Sigmoid colon (tissue), 7 donors: ENCODE measurements at places on chromosomes 4 and X. TPM values are rescaled to one million over a fixed set of nuclear protein-coding genes. Genes with fewer than 3 reads are reported as not detected.
A peak's percentile ranks its signal among the peaks of the same experiment; 100 is the strongest.

DNA sequence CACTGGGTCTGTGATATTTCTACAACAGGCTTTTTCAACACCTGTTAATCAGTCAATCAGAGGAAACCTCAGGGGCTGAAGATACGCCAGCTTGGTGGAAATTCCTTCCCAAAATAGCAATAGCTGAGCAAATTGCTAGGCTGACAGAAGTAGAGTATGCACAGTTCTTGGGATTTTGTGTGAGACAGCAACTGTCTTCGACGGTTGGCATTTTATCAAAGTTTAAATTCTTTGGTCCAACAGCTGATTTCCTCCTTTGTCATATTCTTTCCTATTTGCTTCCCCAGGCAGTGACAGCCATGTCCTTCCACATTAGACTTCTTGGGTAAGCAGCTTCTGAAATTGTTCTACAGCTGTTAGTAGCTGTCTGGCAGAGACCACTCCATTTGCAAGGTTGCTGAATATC lies 8.0 kb upstream of the PALLD start:
- DNase-seq: no peak

DNA sequence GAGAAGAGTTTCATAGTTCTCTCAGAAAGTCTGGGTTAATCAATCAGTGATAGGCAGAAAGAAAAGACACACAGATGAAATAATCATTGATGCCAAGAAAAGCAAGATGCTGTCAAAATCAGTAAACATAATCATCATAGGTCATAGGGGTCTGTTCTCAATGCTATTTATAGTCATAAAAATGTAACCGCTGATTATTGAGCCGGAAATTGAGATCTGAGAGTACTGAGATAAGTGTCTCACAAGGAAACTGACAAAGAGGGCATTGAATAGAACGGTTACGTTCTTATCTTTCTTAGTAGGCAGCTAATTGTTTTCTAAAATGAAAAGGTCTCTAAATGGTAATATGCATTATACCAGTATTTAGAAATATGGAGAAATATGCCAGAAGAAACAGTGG lies 1686.1 kb upstream of the AGA start:
- no peak for DNase-seq

GRCh38 chrX:17375637-17376430 lies 834 bp downstream of the NHS start:
- peak; percentile 67 for DNase-seq

GRCh38 chr4:41638866-41639265 lies 100.9 kb downstream of the LIMCH1 start:
- no peak for DNase-seq

DNA sequence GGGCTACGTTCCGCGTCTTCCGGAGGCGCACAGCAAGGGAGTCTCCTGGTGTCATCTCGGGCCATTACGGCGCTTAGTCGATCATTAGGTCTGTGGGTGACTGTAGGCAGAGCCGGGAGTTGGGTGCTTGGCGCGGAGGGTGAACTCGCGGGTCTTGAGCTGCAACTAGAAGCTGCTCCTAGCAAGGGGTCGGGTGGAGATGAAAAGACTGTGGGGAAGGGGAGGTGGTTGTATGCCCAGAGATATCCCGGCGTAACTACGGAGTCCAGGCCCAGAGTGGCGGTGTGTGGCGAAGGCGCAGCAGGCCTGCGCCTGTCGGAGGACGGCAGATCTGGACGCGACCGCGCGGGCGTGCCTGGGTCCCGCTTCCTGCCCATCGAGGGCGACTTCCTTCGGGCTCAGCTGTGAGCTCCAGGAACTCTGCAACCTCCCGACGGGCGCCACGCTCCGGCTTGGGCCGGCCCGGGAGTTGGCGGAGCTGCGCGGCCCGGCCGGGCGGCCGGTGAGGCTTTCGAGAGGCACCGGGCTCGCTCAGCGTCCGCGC lies 2.7 kb upstream of the NKX3-2 start:
- DNase-seq: peak; percentile 82

- no peak for DNase-seq
Observed at GRCh38 chr4:31598639-31599038, 878.5 kb downstream of the PCDH7 start.

DNA sequence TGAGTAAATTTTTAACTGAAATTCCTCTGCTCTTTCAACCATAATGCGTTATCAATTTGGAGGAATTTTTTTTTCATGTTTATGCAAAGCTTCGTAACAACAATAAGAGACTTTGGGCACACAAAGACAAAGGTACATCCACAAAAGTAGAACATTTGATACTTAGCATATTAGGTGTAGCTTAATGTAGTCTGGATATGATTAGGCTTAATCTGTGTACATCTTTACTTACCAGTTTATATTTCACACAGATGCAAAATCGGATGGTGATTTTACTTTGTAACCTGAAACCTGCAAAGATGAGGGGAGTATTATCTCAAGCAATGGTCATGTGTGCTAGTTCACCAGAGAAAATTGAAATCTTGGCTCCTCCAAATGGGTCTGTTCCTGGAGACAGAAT lies 20.3 kb downstream of the AIMP1 start:
- no peak for DNase-seq

DNA sequence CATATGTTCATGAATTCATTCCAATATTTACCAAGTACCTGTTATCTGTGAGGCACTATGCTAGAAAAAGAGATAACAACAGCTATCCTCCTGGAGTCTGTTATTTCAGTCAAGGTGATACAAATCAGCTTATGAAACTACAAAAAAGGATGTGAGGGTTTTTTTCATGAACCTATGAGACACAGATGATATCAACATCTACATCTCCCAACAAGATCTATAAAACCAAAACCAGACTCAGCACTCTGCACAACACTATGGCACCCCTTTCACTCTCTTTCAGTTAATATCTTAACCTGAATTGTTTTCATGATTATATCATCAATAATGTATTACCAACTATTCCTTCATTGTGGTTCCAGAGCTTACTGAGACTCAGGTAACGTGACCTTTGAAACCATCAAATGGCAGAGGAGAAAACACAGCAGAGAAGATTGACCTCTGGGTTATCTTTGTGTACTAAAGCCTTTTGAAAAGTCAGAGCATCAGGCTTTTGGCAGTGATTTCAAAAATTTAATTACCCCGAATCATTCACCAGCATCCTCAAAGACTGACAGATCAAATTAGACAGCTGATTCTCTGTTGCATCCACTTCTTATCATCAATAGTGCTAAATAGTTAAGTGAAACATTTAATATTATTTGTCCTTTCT lies 244.6 kb upstream of the FTHL17 start:
- DNase-seq: no peak

- DNase-seq: no peak
Observed at GRCh38 chr4:100707786-100708185, 190.0 kb upstream of the EMCN start.

DNA sequence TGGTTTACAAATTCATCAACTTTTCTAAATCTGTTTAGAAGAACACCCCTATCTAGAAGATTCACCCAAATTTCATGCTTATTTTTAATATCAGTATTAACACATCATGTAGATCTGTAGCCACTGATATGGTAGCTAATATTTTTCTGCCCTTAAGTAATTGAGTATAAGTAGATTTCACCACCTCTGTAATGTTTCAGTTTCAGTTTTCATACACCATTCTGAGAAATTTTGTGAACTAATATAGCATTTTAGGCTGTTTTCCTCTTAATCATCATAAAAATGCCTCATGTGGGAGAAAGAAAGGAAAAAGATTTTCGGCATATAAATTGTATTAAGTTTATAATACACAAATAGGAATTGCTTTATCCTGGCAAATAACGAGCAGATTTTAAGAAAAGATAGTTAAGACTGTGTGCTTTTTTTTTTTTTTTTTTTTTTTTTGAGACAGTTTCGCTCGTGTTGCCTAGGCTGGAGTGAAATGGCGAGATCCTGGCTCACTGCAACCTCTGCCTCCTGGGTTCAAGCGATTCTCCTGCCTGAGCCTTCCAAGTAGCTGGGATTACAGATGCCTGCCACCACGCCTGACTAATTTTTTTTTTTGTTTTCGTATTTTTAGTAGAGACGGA lies 21.4 kb upstream of the RBPJ start:
- no peak for DNase-seq

The COX7B2 gene
- not detected for total RNA-seq

DNA sequence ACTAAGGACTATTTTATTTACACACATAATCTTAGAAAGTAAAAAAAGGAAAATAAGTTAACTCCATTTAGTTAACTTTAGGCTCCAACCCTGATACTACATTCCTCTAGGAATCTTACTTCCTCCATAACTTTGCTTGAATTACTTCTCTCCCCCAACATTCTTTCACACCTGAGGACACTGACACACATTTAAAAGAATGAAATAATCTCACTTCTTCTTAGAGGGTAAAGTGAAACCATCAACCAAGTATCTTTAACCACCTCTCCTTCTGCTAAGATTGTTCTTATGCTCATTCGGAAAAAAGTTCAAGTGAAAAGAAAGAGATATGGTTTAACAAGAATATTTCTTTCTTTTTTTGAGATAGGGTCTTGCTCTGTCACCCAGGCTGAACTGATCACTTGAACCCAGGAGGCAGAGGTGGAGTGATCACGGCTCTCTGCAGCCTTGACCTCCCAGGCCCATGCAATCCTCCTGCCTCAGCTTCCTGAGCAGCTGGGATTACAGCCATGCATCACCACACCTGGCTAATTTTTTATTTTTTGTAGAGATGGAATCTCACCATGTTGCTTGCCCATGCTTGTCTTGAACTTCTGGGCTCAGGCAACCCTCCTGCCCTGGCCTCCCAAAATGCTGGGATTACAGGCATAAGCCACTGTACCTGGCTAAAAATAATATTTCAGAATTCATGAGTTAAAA lies 28.5 kb downstream of the SLC25A4 start:
- no peak for DNase-seq

GRCh38 chrX:153478746-153479145 lies 8.4 kb upstream of the HAUS7 start:
- DNase-seq: no peak

The TMPRSS11F gene
- not detected for total RNA-seq

- DNase-seq: no peak
Observed at GRCh38 chr4:177640864-177641263, 198.6 kb upstream of the AGA start.

DNA sequence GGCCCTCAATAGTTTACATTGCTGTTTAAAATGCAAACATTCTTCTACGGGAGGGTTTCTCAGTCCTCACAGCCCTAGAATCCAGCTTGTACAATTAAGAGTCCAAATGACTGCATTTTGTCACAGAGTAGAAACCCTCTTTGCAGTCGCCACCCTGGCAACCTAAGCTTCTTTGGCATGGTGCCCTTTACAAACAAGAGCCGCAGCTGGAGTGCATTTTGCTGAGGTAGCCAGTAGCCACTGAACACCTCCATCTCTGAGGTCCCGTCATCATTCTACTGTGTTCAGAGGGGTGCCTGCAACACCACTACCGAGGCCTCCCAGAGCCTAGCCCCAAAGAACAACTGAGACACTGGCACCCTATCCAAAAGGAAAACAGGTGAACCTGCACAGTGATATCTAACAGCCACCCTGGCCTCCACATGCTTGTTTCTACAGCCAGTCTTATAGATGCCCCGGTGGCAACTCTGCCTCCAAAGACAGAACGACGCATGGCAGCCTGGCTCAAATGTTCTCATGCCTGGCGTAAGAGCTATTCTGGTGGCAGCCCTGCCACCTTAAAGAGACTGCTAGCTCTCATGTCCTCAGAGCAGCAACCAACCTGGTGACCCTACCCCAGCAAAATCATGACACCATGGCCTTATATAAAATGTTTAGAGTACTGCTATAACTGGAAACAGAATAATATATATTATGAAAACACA lies 801.9 kb downstream of the TECRL start:
- DNase-seq: no peak

The ADGRL3 gene
- 11.9 TPM for total RNA-seq

GRCh38 chr4:108092288-108092687 lies 76.4 kb downstream of the LEF1 start:
- DNase-seq: no peak

DNA sequence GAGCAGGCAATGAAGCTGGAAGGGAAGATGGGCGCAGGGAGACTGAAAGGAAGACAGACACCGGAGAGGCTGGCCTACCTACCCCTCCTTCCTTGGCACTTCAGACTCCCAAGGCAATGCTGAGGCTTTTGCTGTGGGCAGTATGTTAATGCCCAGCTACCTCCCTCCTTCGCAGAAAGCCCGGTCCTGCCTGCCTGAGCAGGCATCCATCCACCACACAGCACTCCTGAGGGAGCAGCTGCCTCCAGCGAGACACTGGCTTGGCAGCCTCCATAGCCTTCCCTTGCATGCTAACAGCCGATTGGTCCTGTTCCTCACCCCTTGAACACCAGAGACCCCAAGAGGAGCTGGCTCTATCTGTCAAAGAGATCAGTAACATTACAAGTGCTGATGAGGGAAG lies 14.4 kb downstream of the GABRQ start:
- DNase-seq: no peak

- no peak for DNase-seq
Observed at GRCh38 chr4:54169176-54169575, 59.9 kb upstream of the PDGFRA start.

- no peak for DNase-seq
Observed at GRCh38 chrX:361231-362145, 25.2 kb downstream of the PPP2R3B start.

GRCh38 chr4:39568805-39569204 lies 41.6 kb upstream of the UGDH start:
- no peak for DNase-seq

DNA sequence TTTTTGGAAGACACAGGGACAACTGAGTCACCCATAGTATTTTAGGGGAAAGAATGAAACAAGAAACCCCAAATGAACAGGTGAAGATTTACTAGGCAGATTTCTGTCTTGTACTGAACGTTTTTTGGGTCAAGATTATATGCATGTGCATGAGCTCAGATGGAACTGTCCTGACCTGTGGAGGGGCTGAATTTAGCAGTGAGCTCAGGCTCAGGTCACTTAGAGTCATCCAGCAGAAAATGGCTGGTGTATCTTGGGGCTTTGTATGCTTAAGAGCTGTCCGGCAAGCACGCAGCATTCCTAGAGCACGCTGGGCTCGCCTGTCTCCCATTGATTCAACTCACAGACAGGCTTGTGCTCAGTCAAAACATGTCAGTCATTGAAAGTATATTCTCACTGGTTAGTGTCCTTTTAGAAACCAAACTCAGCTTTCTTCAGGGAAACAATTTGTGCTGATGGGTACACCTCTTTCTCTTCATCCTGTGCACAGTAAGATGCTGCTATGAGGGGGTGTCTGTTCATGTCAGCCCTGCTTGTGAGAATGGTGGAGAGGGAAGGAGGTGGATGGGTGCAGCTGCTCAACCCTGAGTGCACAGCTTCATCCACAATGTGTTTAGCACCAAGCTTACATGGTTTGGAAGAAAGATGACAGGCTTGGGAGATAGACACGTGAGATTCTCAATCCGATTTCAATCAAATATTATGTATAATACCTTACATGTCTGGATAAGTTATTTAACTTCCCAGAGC lies 47.5 kb upstream of the PDLIM3 start:
- no peak for DNase-seq

GRCh38 chr4:138420471-138420870 lies 178.3 kb upstream of the SLC7A11 start:
- DNase-seq: no peak

GRCh38 chr4:145195167-145195952 lies 15.0 kb upstream of the OTUD4 start:
- no peak for DNase-seq

GRCh38 chr4:188661502-188661901 lies 522.3 kb downstream of the TRIML1 start:
- no peak for DNase-seq
